ENCODE measurements at places on chromosomes 13 and 19.

DNA sequence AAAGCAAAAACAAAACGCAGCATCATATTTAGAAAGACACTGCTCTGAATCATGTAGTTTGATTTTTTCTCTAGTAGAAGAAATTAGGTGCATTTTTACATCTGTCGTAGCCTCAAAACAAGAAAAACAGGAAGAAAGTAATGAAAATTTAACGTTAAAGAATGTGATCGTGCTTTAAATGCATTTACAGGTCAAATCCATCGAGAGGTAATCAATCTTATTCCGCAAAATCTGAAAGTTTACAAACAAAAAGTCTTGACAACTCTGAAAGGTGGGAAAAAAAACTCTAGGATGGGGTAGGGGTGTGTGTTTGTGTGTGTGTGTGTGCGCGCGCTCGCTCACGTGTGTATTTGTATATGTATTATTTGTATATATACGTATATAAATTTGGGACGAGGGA, 10.2 kb downstream of the POU4F1 start:
- DNase-seq: no peak

GRCh38 chr19:45539459-45539858, 32.2 kb downstream of the VASP start:
- DNase-seq: no peak

DNA sequence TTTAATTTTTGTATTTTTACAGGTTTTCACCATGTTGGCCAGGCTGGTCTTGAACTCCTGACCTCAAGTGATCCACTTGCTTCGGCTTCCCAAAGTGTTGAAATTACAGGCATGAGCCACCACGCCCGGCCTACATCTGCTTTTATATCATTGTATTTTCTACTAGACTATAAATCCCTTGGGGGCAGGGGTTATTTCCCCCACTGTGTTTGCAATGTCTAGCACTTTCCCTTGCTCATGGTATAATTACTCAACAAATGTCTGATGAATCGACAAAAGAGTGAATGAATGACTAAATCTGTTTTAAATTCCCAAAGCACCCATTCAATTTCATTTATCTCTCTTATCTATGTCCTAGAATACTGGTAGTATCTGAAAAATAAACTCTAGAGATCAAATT, 244.5 kb upstream of the CSNK1A1L start:
- no peak for DNase-seq

DNA sequence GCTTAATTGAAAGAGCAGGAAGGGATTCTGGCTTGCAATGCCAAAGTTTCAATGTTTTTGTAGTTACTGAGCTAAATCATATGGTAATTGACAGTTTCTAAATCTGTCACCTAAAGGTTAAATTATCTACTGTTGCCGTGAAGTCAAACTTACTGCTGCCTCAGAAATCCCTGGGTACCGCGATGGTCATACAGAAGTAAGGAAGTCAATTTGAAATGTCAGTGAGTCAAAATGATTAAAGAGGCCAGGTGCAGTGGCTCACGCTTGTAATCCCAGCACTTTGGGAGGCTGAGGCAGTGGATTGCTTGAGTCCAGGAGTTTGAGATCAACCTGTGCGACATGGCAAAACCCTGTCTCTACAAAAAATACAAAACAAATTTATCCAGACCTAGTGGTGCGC, 48.8 kb upstream of the TPM4 start:
- DNase-seq: no peak

DNA sequence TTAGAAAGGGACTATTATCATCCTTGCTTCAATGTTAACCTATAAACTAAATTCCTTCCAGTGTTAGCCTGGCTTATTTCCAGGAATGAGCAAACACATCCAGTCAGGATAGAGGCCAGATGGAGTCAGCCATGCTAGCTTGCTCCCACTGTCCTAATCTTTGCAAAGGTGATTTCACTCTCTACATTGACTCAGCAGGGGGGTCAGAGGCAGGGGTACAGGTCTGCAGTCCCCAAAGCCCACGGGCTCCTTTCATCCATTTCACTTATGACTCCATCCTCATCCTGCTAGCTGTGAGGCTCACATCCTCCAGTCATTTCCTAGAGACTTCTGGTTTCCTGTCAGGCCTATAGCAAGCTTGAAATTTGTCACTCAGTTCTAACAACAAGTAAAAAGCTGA, 63.4 kb upstream of the CEACAM8 start:
- no peak for DNase-seq

DNA sequence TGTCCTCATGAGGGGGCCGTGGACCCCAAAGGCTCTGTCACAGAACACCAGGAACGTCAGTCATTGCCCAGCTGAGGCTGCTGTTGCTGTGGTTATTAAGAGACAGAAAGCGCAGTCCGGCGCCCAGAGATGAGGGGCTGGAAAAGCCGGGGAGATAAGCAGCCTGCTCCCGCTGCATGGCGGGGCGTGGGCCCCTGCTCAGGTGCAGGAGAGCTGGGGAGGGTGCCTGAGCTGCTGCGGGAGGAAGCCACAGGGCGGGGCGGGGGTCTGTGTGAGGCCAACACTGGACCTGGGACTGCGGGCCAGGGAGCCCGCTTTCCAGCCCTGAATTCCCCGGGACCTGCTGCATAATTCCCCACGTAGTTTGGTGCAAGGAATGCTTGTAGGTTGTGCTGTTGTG, 11.3 kb downstream of the SOX1 start:
- peak; percentile 42 for DNase-seq

DNA sequence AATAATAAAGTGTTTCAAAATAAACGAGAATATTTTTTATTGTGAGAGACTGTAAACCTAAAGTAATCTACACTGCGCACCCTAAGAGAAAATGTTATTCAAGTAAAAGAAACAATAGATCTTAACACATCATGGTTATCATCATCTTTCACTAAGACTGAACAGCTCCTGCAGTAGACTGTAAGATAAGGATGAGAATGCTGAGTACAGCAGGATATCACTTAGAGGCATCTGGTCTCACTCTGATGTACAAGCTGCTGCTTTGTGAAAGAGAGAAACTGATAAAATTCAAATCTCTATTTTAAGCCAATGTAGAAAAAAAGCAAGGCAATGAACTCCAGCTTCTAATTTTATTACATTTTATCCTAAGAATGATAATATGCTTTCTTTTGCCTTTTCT, 261.7 kb upstream of the HTR2A start:
- no peak for DNase-seq

- no peak for DNase-seq
These were observed 3.4 kb upstream of the CILP2 start for GRCh38 chr19:19534556-19535265.

GRCh38 chr13:94968040-94968756, 255.9 kb upstream of the SOX21 start:
- DNase-seq: peak; percentile 86

DNA sequence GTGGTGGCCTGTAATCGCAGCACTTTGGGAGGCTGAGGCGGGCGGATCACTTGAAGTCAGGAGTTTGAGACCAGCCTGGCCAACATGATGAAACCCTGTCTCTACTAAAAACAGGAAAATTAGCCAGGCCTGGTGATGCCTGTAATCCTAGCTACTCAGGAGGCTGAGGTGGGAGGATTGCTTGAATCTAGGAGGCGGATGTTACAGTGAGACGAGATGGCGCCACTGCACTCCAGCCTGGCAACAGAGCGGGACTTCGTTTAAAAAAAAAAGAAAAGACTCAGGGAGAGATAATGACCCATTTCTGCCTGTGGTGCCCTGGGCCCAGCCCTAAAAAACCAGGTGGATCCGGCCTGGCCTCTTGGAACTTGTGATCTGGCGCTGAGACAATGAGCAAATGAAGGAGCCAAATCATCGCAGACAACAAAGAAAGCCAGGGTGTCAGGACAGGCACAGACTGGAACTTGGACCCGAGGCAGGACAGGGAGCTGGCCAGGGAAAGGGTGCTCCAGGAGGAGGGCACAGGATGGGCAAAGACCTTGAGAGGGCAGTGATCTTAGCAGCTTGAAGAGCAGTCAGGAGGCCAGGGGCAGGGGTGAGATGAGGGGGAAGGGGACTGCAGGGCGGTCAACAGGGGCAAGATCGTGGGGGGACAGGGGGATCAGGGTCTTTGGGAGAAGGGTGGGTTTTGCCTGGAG, 962 bp upstream of the JAK3 start:
- peak; percentile 5 for DNase-seq

- DNase-seq: no peak
These were observed 21.6 kb downstream of the CATSPERD start for GRCh38 chr19:5742051-5742450.

DNA sequence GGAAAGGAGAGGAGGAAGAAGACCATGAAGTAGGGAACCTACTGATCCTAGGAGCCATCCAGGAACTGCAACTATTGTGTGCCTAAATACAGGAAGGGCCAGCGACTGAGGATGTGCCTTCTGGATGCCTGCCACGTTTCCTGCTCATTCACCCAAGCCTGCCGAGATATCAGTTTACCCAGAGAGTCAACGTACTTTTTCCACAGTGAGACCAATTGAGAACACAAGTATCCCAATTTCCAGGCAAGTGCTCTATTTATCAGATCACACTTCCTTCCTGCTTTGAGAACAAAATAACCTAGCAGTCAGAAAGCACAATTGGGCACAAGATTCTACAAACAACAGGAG, 122.4 kb downstream of the AKAP11 start:
- no peak for DNase-seq

Data from neural progenitor cell (in vitro differentiated cells).